ENCODE measurements at places on chromosomes 2 and 18.

- DNase-seq, result no peak
Observed at GRCh38 chr2:239567786-239568185, 167.0 kb upstream of the HDAC4 start.

DNA sequence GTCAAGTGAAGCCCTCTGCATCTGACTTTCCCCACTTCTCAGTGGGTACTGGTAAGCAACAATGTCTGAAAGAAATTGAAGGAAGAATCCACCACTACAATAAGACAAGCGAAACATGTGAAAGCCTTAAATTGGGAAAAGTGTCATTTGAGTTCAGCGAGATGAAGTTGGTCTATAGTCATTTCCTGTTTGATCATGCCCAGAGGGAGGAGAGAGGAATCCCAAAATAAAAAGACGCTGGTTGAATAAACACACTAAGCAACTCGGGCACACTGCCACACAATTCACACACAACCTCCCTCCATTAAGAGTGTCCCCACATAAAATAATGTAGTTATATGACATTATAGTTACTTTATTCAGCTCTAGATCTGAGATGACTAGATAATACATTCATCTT is 166.1 kb downstream of the CBLN2 start:
- no peak for DNase-seq

- no peak for DNase-seq
Observed at GRCh38 chr2:156538083-156538504, 101.9 kb downstream of the GPD2 start.

DNA sequence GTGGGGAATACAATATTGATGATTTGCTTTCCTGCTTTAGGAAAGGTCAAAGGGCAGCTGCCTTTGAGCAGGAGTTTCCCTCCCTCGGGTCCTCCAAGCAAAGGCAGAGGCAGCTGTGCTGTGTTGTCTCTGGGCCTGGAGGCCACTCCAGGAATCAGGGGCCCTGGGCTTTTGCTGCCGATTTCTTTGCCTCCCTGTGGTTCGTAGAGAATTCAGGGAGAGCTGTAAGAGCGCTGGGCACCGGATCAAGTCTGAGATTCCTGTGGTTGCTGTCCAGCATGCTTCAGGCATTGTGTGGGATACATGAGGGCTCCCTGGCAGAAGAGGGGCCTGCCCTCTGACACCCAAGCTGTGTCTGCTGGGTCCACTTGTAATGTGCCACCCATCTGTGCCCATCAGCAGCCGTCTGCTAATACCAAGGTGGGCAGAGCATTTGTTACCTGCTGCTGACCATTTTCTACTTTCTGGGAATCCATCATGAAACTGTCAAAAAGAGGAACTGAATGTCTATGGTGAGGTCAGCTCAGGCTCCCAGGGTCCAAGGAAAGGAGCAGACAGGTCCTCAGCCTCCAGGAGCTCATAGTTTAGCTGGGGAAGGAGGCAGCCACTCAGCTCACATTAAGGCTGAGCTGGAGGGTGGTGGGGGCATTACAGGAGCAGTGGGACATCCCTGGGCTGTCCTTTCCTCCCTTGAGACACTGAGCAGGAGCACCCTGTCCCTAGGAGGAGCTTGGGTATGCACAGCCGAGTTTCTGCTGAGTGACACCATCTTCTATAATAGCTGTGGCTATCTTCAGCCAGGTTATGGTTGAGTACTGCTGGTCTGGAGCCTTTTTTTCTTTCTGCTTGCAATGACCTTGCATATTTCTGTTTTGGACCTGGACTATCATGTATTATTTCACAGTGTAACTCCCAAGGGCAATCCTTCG is 68.5 kb downstream of the CTIF start:
- no peak for DNase-seq

GRCh38 chr18:67241299-67241698 is 275.2 kb downstream of the DSEL start:
- no peak for DNase-seq

GRCh38 chr2:26536371-26537068 is 58.6 kb upstream of the OTOF start:
- DNase-seq, result no peak

- no peak for DNase-seq
Observed at GRCh38 chr2:12335131-12335530, 381.6 kb upstream of the TRIB2 start.

DNA sequence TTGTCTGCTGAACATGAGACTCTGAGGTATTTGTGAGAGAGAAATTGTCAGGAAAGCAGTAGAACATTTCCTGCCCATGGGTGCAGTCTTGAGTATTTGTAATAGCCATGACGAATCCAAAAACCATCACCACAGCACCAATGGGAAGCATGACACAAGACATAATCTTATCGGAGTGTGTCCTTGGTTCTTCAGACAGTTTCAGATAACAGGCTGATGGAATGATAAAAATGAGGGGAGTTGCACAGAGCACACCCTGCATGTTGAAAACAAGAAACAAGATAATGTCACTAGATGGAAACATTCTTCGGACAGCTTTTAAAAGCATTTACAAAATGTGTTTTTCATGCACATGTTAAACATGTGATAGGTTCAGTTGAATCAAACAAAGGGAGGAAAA is 56.9 kb downstream of the SLC38A11 start:
- no peak for DNase-seq

DNA sequence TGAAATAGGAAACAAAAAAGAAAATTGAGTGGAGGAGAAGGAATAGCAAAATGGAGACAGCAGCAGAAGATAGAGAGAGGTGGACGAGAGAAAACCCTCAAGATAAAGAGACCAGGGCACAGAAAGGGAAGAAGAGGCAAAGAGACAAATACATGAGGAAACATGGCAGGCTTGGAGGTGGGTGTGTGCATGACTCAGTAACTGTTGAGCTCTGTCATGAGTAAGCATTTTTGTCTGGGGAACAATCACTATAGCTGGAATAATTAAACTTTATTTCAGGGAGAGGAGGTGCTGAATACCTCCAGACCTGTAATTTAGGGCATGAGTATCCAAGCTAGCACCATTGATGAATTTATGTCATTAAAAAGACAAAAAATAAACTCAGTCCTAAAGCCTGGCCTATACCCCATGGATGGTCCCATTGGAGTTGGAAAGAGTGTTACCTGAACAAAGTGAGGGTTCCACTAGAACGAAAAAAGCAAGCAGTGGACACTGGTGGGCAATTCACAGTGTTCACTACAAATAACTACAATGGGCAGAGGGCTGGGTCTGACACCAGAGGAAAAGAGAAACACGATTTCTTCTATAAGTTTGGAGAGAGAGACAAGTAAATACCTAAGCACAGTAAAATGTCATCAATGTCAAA is 145.5 kb downstream of the ADCYAP1 start:
- no peak for DNase-seq

- DNase-seq, result no peak
Observed at GRCh38 chr2:158928965-158929364, 39.5 kb upstream of the TANC1 start.

- DNase-seq, result no peak
Observed at GRCh38 chr2:123993728-123994323, 31.3 kb upstream of the CNTNAP5 start.

- no peak for DNase-seq
Observed at GRCh38 chr2:233076749-233077148, 16.6 kb downstream of the INPP5D start.

- no peak for DNase-seq
Observed at GRCh38 chr2:79966369-79966768, 338.2 kb downstream of the LRRTM1 start.

DNA sequence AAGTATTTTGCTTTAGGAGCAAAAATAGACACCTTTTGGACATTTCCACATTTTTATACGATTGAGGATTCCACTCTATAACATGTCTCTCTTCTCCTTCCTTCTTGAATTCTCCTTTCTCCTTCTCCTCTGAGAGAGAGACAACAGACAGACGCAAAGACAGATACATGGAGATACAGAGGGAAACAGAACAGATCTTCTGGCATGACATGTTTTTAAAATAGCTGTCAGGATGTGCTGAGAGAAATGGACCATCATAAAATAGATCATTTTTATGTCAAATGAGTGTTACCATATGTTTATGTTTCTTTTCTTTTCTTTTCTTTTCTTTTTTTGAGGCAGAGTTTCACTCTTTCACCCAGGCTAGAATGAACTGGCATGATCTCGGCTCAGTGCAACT is 44.4 kb upstream of the ZNF532 start:
- DNase-seq, result no peak

DNA sequence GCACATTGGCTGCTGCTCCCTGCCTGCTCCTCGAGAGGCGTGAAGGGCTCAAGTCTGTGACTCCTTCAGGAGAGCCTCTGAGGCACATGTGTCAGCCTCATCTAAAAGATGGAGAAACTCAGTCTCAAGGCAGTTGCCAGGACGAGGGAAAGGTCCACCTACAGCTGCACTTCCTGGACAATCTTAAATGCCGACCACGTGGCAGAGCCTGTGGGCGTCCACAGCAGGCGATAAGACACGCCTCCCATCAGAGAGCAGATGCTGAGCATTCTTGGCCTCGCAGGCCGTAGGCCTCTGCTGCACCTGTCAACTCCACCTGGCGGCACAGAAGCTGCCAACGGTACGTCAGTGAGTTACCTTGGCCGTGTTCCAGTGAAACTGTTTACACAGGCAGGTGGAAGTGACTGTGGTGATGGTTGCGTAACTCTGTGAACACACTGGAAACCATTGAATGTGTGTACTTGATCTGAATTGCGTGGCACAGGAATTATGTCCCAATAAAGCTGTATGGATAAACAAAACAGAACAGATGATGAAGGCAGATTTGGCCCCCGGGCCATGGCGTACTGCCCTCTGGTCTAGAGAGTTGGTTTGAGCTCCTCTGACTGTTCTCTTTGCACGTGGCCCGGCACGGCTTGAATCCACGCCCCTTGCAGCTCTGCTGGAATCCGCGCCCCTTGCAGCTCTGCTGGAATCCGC is 114.5 kb downstream of the RNF144A start:
- no peak for DNase-seq

- no peak for DNase-seq
Observed at GRCh38 chr2:181674461-181674860, 5.9 kb downstream of the NEUROD1 start.

DNA sequence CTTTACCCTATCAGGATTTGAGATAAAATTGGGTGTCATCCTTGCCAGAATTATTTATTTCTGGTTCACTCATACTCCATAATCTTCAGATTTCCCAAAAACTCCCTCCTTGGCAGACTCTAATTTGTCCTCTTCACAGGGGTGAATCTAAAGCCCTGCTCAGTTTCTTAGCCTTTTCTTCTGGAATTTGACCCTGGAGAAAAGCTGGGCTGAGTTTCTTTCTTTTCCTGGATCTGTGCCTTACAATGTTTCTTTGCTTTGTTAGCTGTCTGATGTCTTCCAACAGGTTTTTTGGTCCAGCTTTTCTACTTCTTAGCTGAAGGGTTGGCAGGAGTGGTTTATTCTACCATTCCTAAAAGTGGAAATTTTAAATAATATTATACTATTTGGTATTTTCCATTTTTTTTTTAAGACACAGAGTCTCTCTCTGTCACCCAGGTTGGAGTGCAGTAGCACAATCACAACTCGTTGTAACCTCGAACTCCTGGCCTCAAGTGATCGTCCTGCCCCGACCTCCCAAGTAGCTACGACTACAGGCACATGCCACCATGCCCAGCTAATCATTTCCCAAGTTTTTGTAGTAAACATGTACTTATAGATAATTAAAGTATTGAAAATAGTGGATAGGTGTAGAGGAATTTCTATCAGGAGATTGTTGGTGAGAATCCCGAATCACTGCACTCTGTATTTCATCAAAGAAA is 138.4 kb upstream of the TWIST2 start:
- no peak for DNase-seq

GRCh38 chr2:221494556-221494955 is 77.5 kb downstream of the EPHA4 start:
- DNase-seq, result no peak

DNA sequence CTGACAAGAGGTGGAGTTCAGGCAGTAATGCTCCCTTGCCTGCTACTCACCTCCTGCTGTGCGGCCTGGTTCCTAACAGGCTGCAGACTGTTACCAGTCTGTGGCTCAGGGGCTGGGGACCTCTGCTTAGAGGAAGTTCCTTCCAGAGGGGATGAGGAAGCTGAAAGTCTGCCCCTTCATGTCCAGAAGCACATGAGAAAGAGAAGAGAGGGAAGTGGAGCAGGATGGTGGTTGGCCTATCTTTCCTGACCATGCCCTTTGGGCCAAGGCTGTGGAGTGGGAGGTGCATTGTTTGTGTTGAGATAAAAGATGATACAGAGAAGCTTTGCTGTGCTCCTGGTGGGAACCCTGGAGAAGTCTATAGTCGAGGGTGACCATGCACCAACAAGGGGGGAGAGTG is 112.5 kb downstream of the LPIN1 start:
- DNase-seq, result no peak

- DNase-seq, result no peak
Observed at GRCh38 chr2:120271711-120272379, 19.2 kb downstream of the RALB start.

DNA sequence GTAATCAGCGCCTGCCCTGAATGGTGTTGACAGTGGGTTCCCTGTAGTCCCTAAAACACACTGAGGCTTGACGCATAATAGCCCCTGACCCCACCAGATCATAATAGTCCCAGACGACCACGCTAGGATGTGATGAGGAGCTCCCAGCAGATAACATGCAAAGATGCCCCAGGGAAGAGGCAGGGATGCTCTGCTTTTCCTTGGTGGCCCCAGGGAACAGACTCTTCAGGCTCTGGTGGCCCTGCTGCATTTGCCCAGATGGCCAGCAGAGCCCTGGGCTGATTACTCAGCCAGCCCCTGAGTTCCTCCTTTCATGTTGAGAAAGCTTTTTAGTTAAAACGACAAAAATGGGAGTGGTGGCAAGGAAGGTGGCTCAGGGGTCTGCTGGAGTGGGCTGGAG is 5.9 kb upstream of the NCKAP5 start:
- DNase-seq, result no peak

GRCh38 chr2:147548451-147548850 is 296.4 kb upstream of the ACVR2A start:
- DNase-seq, result no peak

DNA sequence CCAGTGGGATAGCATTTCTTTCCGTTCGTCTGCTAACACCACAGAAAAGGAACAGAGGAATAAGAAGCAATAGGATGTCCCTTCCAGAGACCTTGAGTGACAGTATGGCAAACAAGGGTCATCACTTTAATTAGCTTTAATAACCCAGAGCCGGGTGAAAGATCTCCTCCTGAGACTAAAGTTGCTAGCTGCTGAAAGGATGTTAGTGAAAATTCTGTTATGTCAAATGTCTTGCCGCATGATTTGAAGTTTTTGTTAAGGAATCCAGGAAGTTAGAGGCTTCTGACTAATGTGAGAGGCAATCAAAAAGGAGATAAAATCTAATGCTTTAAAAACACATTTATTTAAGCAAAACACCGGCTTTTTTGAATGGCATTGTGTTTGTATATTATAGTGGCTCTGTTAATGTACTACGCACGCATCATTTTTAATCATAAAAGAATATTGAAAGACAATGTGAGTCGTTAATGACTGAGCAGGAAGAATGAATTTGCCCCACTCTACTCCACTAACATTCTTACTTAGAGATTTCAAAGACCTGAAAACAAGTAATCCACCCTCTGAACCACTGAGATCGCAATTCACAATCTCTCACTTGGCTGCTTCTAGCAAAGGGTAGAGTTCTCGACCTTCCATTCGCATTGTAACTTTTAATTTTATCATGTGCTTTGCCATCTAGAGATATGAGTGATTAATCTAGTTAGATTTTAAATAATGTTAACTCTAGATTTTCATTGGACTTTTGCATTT is 536.6 kb downstream of the LRRTM4 start:
- no peak for DNase-seq
